Right atrium auricular region (tissue), 2 donors: ENCODE measurements at places on chromosomes 12 and 14. TPM values are rescaled to one million over a fixed set of nuclear protein-coding genes. Genes with fewer than 3 reads are reported as not detected.

SRRM4 gene
- total RNA-seq: not detected

ART4 gene
- 25.9 TPM for total RNA-seq

MAX gene
- 37.0 TPM for total RNA-seq

KDM5A gene
- total RNA-seq: 19.3 TPM

TUBA1C gene
- total RNA-seq: 145 TPM

VCPKMT gene
- 2.4 TPM for total RNA-seq

SMAGP gene
- total RNA-seq: 2.3 TPM

LRP1-AS gene
- not detected for total RNA-seq

TRIAP1 gene
- 9.2 TPM for total RNA-seq

LRCOL1 gene
- not detected for total RNA-seq

GLI1 gene
- 1.2 TPM for total RNA-seq

DEGS2 gene
- total RNA-seq: not detected

TBC1D30 gene
- 3.3 TPM for total RNA-seq

INHBE gene
- total RNA-seq: not detected

RDH16 gene
- 0.16 TPM for total RNA-seq

AQP2 gene
- total RNA-seq: not detected

ZFHX2 gene
- total RNA-seq: 0.85 TPM

TOMM20L gene
- total RNA-seq: not detected

PITPNM2 gene
- total RNA-seq: 9.4 TPM

PRKCH gene
- total RNA-seq: 40.3 TPM

TSHR gene
- not detected for total RNA-seq

LRP10 gene
- 54.2 TPM for total RNA-seq

NRIP2 gene
- 3.0 TPM for total RNA-seq

RNASE2 gene
- total RNA-seq: 2.9 TPM

SBNO1 gene
- total RNA-seq: 16.7 TPM

PTHLH gene
- 67.6 TPM for total RNA-seq

SERPINA1 gene
- total RNA-seq: 2.4 TPM

NOS1 gene
- 0.67 TPM for total RNA-seq

ADAM20 gene
- 0.43 TPM for total RNA-seq

POLR3B gene
- total RNA-seq: 6.0 TPM

KRT73 gene
- not detected for total RNA-seq

LMNTD1 gene
- not detected for total RNA-seq

CCDC197 gene
- not detected for total RNA-seq

EFS gene
- 4.1 TPM for total RNA-seq

KRT85 gene
- not detected for total RNA-seq

KRT82 gene
- not detected for total RNA-seq

TAS2R46 gene
- 0.67 TPM for total RNA-seq

ISCU gene
- 433 TPM for total RNA-seq

ITPR2 gene
- 13.0 TPM for total RNA-seq

NID2 gene
- total RNA-seq: 23.0 TPM

TSPAN19 gene
- not detected for total RNA-seq

PRH2 gene
- total RNA-seq: not detected
